ENCODE measurements at places on chromosomes 3 and 15. TPM values are rescaled to one million over a fixed set of nuclear protein-coding genes. Genes with fewer than 3 reads are reported as not detected.
A peak's percentile ranks its signal among the peaks of the same experiment; 100 is the strongest.

GRCh38 chr3:32176989-32177701 lies 61.3 kb upstream of the CMTM8 start:
- no peak for DNase-seq

DNA sequence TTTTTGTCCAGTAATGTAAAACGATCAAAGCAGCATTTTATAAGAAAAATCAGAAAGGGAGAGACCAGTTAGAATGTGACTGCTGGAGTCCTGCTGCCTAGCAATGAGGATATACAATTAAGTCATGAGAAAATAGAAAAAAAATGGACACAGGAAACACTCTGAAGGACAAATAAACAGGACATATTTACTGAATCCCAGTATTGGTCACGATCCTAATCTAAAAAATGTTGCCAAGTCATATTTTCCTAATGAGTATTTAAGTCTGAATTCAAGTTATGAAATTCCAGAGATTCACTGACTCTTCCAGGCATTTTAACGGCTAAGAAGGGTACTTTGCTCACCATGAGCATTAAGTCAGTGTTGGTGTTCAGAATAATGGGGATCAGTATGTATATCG lies 154.3 kb upstream of the CCDC54 start:
- no peak for DNase-seq

GRCh38 chr15:87653646-87654045 lies 602.9 kb downstream of the NTRK3 start:
- DNase-seq: no peak

DNA sequence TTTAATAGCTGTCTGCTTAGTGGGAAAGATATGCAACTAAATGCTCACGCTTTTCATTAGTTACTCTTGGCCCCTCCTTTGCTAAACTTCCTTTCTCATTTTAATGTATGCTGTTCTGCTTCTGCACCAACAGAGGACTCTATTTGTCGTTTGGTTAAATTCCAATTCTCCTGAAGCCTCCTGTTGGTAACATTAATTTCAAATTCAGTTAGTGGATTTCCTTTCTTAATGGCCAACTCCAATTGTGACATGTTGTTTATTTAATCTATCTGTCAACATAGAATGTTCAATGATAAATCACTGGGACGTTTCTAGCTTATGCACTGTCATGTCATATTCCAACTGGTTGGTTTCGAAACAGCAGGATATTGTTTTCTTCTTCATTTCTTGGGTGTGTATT lies 467.4 kb upstream of the BCHE start:
- DNase-seq: no peak

- no peak for DNase-seq
These were observed 48.5 kb upstream of the CHST2 start for GRCh38 chr3:143070977-143071551.

- DNase-seq: no peak
These were observed 3.1 kb upstream of the KNSTRN start for GRCh38 chr15:40379374-40379773.

DNA sequence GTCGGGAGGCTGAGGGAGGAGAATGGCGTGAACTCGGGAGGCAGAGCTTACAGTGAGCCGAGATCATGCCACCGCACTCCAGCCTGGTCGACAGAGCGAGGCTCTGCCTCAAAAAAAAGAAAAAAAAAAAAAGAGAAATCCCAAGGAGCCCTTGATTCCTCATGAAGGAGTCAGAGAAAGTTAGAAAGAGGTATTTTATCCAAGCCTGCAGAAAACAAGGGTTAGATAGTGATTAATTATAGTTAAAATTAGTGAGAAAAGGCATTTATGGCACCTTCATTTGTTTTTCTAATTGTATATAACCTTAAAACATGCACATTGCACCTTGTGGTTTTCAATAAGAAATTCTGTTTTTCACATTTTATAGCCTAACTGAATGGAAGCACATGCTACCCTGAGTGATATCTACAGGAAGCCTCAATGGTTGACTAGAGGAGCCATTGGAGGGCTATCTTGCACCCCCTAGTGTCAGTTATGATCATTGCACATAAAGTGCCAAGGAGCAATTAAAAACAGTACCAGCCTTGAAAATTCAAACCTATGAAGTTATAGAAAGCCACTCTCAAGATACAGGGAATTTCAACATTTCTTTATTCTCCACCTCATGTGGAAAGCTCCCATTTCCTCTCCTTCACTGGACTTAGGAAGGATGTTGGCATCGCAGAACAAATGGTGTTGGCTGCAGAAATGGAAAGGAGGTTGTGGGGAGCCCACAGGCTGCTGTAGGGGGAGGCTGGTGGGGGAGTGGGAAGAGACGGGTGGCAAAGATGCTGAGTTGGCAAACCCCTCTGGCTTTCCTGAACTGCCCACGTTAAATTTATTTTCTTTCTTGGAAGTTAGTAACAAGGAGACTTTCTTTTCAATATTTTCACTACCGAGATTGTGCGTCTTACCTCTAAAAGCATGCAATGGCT lies 48.5 kb downstream of the ITGA11 start:
- no peak for DNase-seq

DNA sequence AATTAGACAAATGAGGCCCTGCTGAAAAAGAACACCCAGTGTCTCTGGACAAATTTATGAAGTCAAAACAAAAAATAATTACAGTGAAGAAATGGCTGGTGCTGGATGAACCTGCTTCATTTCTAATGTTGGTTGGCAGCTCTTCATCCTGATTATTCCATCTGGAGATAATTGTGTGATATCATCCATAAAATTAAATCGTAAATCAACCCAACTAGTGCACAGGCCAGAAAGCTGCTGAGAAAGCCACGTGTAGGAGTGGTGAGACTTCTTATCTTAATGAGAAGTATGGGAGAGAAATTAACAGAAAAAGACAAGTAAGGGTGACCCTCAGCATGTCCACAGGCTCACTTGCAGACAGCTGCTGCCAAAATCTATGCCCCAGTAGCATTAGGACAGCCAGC lies 465.2 kb upstream of the TGFBR2 start:
- no peak for DNase-seq

- peak; percentile 55 for DNase-seq
These were observed 210.8 kb upstream of the ROPN1 start for GRCh38 chr3:124202754-124203153.

DNA sequence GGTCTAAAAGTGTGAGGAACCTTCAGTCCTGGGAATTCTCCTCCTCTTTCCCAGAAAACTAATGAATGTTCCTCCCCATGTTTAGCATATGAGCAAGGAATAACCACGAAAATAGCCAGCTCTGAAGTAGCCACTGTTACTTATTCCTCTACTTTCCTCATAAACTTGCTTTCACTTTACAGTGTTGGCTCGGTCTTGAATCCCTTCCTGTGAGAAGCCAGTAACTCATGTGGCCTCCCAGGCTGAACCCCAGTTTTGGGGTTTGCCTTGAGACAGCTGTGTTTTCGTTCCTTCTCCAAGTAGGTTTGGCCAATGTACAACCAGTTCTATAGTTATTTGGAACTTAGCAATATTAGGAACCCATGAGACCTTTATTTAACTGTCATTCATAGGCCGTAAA lies 195.0 kb downstream of the CNTN6 start:
- no peak for DNase-seq

DNA sequence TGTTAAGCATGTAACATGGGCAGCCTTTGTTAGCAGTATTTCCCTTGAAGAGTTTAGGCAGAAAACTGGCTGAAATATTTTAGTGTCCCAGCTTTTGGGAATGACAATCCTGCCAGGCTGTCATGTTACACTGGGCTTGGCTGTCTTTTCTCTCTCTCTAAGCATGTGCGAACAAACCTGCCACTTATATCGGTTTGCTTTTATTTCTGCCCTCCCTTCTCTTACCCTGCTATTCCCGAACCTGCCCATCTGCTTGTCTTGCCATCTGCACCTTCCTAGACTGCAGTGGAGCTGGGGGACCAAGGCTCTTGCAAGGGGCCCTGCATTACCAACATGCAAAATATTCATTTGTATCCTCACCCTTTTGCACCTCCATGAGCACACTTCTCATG lies 339.6 kb downstream of the EPHB1 start:
- no peak for DNase-seq

DNA sequence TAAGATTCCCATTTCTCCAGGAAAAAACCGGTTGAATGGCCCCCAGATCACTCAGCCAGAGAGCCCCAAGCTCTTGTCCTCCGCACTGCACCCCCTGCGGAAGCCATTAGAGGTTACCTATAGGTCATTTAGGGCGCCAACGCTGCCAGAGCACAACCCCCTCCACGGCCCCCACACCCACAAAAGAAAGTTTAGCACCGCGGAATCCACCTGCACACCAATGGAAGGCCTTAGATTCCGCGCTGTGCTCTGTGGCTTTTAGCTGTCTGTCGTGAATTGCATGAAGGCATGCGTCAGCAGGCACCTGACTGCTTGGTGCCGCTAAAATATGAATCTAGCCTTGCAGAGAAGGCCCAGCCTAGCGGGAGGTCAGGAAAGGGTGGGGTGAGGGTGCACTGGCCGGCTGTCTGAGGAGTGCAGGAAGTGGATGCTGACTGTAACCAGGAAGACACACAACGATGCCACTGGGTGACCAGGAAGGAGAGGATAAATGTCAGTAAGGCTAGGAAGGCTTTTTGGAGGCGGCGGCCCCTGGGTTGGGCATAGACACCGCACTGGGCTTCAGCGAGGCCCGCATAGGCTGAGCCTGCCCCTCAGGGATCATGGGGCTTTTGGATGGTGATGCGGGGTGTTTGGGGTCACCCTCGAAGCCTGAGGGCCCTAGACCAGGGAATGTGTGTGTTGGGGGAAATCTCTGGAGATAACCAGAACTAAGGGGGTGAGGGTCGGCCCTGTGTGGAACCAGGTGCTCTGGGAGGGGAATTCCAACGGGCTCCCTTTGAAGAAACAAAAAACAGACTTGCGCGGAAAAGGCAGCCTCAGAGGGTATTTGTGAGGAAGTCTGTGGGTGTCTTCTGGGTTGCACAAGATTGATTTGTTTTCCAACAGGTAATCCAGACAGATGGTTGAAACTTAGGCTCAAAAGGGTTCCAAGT lies 976 bp upstream of the NUP210 start:
- peak; percentile 48 for DNase-seq

GRCh38 chr3:59079962-59080361 lies 30.1 kb upstream of the CFAP20DC start:
- no peak for DNase-seq

DNA sequence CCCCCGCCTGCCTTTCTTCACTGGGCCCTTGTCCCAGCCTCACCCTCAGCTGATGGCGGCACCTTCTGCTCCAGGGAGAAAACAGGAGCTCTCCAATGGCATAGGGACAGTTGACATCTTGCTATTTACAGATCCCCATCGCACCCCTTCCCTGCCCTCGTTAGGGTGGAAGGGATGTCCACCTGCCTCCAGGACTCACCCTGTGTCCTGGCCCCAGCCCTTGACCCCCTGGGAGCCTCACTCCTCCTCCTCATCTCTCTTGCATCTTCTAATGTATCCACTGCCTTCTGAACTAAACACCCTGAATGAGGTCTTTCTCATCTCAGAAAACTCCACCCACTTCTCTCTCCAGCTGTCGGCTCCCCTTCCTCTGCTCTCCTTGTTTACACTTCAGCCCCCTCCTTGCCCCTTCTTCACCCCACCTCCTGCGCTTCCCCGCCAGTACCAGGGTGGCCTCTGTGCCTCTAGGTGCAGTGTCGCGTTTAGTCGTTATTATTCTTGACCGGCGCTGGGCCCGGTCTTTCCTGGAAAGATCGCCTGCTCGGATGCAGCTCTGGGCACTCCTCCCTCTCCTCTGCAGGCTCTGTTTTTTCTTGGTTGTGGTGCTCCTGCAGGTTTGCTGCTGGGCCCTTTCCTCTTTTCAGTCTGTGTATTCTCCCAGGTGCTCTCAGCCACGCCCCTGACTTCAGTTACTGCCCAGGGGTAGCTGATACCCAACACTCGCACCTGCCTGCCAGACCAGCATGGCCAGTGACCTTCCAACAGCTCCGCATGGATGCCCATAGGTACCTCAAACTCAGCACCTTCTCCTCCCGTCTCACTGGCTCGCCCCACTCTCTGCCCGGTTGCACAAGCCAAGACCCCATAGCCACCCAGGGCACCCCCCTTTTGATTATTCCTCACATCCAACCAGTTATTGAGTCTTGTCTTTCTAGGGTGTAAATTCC lies 42.9 kb downstream of the PML start:
- DNase-seq: no peak

GRCh38 chr15:65868546-65869125 lies 655 bp upstream of the RAB11A start:
- no peak for DNase-seq

DNA sequence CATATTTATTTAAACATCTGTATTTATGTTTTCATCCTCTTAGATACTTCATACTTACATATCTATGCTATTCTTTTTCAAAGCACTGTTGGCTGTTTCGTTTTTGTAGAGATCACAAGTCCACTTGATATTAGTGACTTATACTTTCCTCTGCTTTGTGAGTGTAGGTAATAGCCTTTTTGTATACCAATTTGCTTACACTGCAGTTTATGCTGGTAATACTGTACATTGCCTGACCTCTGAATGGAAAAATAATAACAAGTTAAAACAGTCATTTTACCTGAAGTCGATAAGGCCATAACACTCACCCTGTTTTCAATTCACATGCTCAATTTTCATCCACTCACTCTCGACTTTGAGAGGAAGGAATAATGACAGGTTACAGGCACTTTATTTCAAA lies 89.9 kb upstream of the NANOGP8 start:
- no peak for DNase-seq

- DNase-seq: peak; percentile 54
These were observed 63.5 kb upstream of the KLF13 start for GRCh38 chr15:31262901-31263671.

- no peak for DNase-seq
These were observed 47.4 kb upstream of the UBE2E1 start for GRCh38 chr3:23758253-23758838.

- no peak for DNase-seq
These were observed 474.2 kb upstream of the ZNF385D start for GRCh38 chr3:22225161-22225560.

- DNase-seq: no peak
These were observed 47.5 kb upstream of the FAM98B start for GRCh38 chr15:38406436-38406835.

DNA sequence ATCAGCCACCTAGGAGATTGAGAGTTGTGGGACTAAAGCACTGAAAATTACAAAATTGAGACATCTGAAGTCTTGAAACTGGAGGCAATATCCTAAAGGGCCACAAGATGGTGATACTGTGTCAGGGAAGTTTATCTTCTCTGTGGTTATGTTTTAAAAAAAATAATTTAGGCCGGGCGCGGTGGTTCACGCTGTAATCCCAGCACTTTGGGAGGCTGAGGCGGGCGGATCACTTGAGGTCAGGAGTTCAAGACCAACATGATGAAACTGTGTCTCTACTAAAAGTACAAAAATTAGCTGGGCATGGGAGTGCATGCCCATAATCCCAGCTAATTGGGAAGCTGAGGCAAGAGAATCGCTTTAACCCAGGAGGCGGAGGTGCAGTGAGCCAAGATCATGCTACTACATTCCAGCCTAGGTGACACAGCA lies 17.9 kb upstream of the NIT2 start:
- DNase-seq: no peak

GRCh38 chr15:57079446-57079845 lies 161.0 kb downstream of the TCF12 start:
- no peak for DNase-seq

GRCh38 chr3:58062472-58062871 lies 54.2 kb downstream of the FLNB start:
- no peak for DNase-seq

GRCh38 chr3:58164906-58165821 lies 45.6 kb downstream of the DNASE1L3 start:
- DNase-seq: no peak

Gene ARNT2
- total RNA-seq: 10.1 TPM

Gene SHC4
- 0.49 TPM for total RNA-seq

Gene ANKRD63
- total RNA-seq: not detected

Gene TRIM69
- 39.0 TPM for total RNA-seq

Gene GP9
- total RNA-seq: not detected

Gene ACKR4
- not detected for total RNA-seq

Gene MASP1
- total RNA-seq: 0.66 TPM

Gene DOCK3
- total RNA-seq: 0.88 TPM

Gene CPLX3
- total RNA-seq: not detected
